Mammary epithelial cell (primary cell): ENCODE measurements at places on chromosomes 1 and 21. TPM values are rescaled to one million over a fixed set of nuclear protein-coding genes. Genes with fewer than 3 reads are reported as not detected.
A peak's percentile ranks its signal among the peaks of the same experiment; 100 is the strongest.

DNA sequence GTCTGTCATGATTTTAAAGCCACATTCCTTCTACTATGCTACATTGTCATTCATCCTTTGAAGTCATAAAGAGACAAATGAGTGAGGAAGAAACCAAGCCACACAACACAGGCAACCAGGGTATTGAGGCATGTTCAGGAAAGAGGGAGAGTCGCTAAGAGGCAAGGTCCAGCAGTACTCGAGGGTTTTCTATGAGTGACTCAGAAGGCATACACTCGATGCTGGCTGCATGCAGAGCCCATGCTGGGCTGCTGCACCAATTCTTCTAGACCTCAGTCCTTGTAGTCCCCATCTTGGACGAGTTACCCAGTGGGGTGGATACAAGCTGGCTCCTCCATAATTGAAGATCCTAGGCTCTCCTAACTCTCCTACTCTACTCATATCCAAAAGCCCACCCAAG, 57.6 kb downstream of the OLFML2B start:
- no peak for DNase-seq

- DNase-seq = no peak
These were observed 13.4 kb upstream of the ACBD3 start for GRCh38 chr1:226199971-226200370.

DNA sequence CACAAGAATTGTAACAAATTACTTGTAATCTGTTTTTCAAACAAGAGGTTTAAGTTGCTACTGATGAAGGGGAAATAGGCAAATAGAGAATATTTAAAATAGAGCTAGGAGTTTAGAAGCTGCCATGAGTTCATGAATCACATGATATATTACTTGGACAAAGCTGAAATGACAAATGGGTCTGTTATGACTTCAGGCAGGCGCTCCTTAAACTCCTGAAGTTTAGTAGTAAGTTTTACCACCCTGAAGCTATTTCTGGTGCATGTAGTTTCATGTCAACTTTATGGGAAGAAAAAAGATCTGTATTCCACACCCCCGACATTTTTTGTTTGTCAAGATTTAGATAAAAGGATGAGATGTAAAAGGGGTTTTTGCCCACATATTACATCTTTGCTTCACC, 58.5 kb downstream of the PLA2G4A start:
- peak; percentile 47 for DNase-seq

GRCh38 chr21:46603228-46603627, 1.7 kb downstream of the S100B start:
- DNase-seq = no peak

DNA sequence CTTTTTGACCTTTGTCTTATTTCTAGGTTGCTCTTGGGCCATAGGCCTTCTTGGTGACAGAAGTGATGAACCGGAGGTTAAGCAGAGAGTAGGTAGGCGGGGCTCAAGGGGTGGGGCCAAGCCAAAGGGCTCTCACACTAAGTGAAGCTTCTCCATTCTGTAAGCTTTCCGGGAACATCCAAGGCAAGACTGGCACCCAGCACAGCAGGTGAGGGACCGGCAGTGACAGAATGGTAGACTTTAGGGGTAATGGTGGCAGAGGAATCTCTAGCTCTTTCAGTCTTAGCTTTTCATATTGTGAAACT, at the start of gene TNFAIP8L2:
Gene TNFAIP8L2 (plus strand): TSS at position 135 of the 305 bp plus-strand sequence. CDS start 2,049 bp downstream, outside the sequence.
- DNase-seq = no peak

- no peak for DNase-seq
These were observed 49.1 kb downstream of the ATP2B4 start for GRCh38 chr1:203675596-203676347.

DNA sequence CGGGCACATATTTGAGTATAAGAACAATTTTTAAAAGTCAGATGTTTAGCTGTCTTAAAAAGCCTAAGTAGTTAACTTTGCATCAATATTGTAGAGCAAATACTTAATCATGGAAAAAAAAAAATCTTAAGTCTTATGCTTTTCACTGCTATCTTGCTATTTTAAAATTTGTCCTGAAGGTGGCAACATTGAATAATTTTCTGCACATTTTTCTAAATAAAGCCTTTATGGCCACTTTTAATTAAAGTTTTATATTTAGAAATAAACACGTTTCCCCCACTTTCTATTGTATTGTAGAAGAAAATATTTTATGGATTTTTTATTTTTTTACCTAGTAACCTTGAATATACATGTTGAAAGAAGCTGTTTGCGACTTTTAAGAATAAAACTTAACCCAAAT, 198.8 kb downstream of the AMY1C start:
- DNase-seq = no peak

DNA sequence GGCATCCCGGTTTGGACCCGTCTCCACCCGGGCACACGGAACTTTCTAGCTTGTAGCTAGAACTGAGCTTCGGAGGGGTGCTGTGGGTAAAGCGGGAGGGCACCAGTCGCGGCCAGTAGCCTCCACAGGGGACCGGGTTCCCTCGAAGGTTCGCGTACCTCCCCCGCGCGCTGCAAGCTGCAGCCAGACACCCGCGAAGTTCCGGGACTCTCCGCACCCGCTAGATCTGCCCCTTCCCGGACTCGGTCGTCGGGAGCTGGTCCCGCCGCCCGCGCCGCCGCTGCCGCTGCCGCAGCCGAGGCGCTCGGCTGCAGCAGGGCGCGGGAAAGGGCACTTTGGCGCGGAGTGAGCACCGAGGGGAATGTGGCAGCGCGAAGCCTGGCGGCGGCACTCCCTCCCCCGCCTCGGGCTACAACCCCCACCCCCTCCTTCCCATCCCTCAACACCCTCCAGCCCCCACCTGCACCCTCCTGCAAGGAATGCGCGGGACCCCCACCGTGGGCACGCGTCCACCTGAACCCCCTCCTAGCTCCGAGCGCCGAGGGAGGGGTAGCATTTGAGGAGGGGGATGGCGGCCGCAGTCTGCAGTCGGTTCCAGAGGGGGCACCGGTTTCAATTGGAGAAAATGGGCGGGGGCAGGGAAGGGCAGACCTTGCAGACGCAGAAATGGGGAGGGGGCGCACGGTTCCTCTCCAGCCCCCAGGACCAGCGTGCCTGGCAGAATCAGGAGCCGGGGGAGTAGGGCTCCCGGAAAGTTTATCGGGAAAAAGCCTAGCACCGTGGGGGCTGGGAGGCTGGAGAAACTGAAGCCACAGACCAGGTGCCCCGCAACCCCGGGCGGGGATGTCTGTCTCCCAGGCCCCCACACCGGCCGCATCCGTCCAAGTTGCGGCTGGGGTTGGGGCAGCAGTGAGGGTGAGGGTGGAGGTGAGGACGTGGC, 968 bp downstream of the CSMD2 start:
- DNase-seq = no peak

DNA sequence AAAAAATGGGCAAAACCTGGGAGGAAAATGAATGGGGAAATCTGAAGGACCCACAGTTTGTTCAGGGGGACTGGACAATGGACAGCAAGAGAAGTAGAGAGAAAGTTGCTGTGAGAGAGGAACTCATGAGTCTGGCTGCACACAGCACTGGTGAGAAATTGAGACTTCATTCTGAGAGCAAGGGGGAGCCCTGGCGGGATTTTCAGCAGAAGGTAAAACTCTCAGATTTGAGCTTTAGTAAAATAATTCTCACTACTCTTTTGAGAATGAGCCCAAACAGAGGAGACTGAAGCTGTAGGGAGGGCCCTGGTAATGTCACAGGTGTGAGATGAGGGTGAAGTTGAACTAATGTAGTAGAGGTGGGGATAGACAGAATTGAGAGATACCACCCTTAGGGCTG, 438.6 kb downstream of the OMA1 start:
- no peak for DNase-seq

GRCh38 chr1:30520476-30520875, 202.9 kb downstream of the MATN1 start:
- no peak for DNase-seq

DNA sequence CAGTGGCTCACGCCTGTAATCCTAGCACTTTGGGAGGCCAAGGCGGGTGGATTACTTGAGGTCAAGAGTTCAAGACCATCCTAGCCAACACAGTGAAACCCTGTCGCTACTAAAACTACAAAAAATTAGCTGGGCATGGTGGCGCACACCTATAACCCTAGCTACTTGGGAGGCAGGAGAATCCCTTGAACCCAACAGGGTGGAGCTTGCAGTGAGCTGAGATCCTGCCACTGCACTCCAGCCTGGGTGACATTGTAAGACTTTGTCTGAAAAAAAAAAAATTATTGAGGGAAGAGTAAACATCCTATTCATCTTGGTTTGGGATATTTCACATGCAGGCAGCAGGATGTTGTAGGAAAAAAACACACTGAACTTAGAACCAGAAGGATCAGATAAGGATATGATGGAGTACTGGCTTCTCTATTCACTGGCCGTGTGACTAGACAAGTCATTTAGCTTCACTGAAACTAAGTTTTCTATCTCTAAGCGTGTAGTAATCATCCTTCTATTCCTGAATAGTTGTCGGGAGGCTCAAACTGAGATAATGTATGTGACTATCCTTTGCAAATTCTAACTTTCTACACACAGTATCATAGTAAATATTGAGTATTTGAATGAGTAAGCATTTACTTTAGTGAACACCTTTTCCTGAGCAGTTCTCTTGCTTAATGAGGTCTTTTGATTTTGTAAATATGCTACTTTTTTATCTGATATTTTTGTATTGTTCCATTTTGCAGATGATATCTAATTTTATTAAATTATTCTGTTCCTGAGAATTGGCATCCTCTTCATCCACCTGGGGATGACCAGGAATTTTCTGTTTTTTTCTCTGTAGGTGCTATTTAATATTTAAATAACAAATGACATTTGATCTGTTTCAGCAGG, 18.2 kb downstream of the CAP1 start:
- DNase-seq = no peak

DNA sequence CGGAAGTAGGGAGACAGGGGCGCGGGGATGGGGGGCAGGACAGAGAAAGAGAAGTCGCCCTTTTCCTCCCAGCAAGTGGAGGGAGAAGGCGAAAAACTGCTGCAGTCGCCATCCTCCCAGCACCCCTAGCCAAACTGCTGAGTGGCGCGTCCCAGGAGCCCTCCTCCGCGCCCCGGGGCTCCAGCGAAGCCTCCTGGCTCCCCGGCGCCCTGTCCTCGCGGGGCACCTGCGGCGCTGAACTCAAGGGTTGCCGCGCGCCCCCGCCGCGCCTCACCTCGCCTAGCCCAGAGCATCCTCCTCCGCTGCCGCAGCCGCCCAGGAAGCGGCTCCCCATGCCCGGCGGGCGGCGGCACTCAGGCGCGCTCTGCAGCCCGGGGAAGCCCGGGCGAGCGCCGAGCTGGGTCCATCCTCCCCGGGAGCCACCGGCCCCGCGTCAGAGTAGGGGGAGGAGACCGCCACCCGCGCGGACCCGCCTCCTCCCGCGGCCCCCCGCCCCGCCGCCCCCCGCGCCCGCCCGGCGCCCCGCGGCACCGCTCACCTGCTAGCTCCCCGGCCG, at the start of gene DAB1:
Gene DAB1 (minus strand): TSS at position 405 of the 556 bp plus-strand sequence. CDS start 133,030 bp downstream, outside the sequence.
- peak; percentile 26 for DNase-seq

DNA sequence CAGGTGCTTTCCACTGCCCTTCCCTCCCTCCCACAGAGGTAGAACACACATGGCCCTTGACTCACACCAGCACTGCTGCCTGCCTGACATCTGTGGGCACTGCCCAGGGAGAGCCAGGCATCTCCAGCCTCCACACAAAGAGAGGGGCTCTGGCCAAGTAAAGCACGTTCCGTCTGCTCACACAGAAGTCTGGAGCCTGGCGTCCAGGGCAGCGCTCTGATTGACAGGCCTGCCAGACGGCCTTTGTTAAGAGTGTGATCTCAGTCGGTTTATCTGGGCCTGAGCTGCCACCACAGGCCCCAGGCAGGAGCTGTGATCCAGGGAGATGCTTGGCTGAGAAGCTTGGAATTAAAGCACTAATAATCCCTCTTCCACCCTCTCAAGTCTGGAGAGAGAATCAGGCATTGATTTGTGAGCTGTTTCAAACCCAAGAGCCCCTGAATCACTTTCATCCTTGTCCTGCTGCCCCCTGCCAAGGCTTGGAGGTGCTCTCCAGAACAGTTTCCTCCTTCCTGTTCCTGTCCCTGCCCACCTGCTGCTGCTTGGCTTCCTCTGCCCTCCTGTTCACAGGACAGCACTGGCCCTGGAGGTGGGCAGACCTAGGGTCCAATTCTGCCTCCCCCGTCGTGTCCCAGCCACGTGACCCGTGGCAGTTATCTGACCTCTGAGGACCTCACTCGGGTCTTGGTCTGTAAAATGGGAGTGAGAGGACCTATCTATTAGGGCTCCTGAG, 3.7 kb downstream of the DMRTB1 start:
- DNase-seq = no peak

DNA sequence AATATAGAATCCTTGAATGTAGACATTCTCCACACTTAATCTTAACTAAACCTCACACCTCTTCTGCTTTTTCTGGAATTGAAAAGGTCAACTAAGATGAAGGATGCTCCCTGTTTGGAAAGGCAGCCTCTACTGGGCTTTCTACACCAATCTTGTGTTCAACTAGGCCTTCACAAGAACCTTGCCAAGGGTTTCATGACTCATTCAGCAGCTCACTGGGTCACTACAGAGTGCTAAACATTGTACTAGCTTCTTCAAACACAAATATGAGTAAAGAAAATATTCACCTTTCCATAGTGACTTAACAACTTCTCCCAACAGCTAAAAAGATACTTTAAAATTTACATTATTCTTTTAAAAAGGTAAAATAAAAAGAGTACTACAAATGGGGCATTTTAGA, 135.3 kb upstream of the PRMT6 start:
- no peak for DNase-seq

- peak; percentile 20 for DNase-seq
These were observed 22.4 kb upstream of the RCOR3 start for GRCh38 chr1:211236633-211237320.

DNA sequence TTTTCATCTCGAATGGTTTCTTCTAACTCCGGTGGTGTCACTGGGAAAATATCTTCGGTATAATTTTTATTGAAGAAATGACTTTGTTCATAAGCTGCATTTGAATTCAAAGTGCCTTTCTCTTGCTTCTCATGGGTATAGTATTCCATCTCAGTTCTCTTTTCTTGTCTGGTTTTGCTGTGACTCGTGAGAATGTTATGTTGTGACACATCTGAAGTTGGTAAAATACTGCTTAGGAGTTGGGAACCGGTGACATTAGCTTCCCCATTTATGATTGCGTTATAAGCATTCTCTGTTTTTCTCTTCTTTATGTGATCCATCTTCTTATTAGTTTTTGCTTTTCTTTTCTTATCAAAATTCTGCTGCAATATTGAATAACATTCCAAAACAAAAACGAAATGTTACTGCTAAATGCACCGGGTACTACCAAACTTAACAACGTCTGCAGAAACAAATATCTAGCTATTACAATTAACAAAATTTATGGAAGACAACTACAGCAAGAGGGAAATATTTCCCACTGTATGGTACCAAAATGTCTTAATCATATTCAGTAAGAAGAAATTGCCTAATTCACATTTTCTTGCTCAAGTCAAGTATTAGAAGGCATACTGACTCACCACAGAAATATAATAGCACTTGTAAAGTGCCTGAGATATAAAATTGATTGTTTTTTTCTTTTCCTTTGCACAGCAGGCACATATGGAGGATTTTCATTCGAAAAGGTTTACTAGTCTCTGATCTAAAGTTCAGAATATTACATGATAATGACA, 15.5 kb downstream of the LRIF1 start:
- DNase-seq = peak; percentile 32

GRCh38 chr1:66286307-66286706, 247.6 kb upstream of the SGIP1 start:
- peak; percentile 78 for DNase-seq

GRCh38 chr1:18444563-18444962, 36.2 kb upstream of the KLHDC7A start:
- DNase-seq = no peak

Gene FCRL2
- not detected for total RNA-seq

Gene PM20D1
- not detected for total RNA-seq

Gene CDC7
- 2.8 TPM for total RNA-seq

Gene GPR153
- total RNA-seq = 9.2 and 17.4 TPM in 2 replicates

Gene RAVER2
- 15.8 TPM for total RNA-seq

Gene CDA
- 52.8 and 91.5 TPM in 2 replicates for total RNA-seq

Gene DNAJC6
- 28.5 TPM for total RNA-seq

Gene HSD3B1
- not detected in 2 replicates for total RNA-seq

Gene NECTIN4
- total RNA-seq = 13.2 TPM

Gene SLC44A3
- 5.8 TPM for total RNA-seq

Gene MYBPHL
- 0.99 and 1.7 TPM in 2 replicates for total RNA-seq
